ENCODE measurements at places on chromosomes 4 and X.
A peak's percentile ranks its signal among the peaks of the same experiment; 100 is the strongest.

DNA sequence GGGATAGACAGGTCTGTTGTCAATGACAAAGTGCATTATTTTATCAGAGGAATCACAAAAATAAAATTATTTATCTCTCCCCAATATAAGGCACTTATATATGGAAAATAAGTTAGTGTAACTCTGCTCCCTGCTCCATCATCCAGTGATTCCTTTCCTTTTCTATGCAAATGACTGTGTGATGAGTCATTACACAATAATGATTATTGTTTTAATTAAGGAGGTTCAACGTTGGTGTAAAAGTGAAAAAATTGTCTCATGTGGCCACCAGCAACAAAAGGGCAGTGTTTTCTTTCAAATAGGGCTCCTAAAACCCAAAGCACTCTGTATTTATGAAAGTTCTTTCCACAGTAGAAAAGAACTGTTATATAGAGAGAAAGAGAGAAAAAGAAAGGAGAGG lies 16.7 kb downstream of the SLC7A11 start:
- DNase-seq = no peak

DNA sequence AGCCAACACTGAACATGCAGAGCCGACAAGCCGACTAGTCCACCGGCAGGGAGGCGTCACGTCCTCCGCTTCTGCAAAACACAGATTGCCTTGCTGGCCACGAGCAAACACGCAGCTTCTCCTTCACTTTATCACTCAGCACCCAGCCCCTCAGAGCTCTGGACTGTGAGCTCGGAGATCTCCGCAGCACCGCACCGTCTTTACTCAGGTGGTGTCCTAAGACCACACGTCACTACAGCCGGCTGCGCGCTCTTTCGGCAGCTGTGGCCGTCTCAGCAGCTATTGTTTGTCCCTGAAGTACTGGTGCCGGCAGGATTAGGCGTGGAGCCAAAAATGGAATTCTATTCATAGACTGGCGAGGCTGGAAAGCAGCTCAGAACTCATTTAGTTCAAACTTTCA lies 72.0 kb downstream of the FAT1 start:
- no peak for DNase-seq

GRCh38 chr4:80125252-80126177 lies 52.5 kb upstream of the ANTXR2 start:
- peak; percentile 45 for DNase-seq

GRCh38 chrX:13750204-13750603 lies 15.7 kb downstream of the OFD1 start:
- DNase-seq = peak; percentile 28

DNA sequence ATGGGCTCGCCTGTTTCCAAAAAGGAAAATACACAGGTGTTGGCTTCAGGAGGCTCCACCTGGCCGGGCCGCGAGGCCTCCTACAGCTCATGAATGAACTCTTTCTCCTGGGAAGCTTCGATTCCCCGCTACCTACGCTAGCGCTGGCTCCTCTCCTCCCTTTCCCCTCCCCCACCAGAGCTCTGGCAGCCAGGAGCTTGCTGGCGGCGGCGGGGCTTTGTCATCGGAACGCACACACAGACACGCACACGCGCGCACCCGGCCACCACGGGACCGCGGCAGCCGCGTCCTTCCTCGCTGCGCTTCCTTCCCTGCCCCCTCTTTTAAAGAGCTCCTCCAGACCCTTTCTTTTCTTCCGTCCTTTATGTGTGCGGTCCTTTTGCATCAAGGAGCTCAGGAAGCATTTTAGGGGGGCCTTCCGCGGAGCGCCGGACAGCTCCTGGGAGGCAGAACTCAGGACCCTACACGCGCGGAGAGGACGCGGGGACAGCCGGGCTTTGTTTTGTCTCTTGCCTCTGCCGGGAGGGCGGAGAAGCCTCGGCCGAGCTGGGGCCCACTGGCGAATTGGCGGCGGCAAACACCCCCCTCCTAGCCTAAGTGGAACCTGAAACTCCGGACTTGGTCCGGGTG lies 70.2 kb upstream of the BCOR start:
- no peak for DNase-seq

- no peak for DNase-seq
These were observed 115.2 kb downstream of the GABRA2 start for GRCh38 chr4:46274717-46275116.

DNA sequence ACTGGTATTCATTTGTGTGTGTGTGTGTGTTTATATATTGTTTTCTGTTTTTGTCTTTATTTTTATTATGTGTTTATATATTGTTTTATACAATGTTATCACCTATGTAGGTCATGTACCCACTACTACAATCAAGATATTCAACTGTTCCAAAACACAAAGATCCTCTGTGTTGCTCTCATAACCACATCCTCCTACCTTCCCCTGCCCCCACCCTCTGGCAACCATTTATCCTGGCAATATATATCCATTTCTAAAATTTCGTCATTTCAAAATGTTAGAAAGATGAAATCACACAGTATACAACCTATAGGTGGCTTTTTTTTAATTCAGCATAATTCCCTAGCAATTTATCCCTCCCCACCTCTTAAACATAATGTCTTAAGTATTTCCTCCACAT lies 18.8 kb upstream of the RPL34 start:
- peak; percentile 22 for DNase-seq

GRCh38 chrX:110734894-110735541 lies 60.6 kb downstream of the CHRDL1 start:
- peak; percentile 72 for DNase-seq

DNA sequence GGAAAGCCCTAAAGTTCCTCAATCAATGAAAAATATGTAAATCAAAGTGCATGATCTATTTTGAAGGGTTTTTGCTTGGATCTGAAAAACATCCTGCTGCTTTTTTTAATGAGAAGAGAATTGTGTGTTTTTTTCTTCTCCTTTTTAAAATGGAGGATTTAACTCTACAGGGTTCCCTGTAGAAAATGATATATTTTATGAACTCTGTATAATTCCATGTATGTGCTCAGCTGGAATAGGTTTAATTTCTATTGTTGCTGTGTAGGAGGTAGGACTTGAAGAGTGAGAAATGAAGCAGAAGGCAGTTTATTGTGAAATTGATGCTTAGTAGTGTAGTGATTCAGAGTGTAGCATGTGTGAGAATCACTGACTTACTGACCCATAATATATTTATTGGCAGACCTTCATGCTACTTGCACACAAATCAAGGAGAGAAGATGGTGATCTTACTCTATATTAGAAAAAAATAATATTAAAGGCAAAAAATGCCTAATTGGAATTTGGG lies 286.8 kb upstream of the FSTL5 start:
- no peak for DNase-seq

DNA sequence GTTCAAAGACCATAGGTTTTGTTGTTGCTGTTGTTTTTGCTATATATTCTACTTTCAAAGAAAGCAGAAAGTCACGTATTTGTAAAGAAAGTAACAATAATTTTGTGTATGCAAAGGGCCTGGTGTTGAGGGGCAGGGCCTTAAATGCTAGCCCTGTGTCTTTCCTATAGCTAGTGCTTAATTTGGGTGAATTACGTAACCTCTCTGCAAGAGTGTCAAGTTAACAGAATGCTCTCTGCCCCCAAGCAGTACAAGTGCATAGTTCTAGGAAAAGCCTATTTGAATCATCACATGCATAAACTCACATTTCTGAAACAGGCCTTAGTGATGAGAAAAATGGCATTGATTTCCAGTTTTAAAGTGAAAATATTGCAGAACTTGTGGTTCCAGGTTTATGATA lies 663.6 kb downstream of the STIM2 start:
- DNase-seq = no peak

- DNase-seq = no peak
These were observed 70.5 kb upstream of the PRSS48 start for GRCh38 chr4:151206241-151207005.

DNA sequence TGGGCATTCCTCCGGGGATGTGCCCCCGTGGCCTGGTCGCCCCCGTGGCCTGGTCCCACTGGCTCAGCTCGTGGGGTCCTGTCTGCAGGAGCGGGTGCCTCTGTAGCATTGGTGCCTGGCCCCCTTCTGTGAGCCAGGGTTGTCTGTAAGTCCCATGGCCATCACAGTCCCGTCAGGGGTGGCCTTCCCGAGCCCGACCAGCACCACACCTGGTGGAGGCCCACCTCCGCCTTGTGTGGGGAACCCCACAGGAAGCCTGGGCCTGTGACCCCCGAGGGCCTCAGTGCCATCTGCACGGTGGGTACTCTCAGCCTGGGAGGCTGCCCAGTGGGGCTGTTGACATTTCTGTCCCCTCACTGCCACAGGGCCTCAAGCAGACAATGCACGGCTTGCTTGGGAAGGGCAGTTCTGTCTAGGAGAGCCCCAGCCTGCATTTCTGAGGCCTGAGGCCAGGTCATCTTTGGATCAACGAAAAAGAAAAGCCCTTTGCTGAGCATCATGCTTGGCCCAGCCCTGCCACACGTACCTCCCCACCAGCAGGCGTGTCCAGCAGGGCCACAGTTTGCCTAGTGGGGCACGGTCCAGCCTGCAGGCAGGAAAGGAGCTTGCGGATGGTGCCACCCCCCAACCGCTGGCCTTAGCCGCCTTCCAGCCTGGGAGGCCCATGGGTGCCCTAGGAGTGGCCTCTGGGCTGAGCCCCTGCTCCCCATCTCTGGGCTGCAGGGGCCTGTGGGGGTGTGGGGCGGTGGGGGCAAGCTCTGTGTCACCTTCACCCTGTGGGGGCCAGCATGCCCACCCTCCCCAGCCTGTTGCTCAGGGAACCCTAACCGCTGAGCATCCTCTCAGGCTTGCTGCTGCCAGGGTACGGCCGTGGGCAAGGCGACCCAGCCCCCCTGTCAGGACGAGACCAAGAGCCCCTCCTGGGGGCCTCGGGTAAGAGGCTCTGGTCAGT lies 23.2 kb downstream of the NKX1-1 start:
- DNase-seq = no peak

DNA sequence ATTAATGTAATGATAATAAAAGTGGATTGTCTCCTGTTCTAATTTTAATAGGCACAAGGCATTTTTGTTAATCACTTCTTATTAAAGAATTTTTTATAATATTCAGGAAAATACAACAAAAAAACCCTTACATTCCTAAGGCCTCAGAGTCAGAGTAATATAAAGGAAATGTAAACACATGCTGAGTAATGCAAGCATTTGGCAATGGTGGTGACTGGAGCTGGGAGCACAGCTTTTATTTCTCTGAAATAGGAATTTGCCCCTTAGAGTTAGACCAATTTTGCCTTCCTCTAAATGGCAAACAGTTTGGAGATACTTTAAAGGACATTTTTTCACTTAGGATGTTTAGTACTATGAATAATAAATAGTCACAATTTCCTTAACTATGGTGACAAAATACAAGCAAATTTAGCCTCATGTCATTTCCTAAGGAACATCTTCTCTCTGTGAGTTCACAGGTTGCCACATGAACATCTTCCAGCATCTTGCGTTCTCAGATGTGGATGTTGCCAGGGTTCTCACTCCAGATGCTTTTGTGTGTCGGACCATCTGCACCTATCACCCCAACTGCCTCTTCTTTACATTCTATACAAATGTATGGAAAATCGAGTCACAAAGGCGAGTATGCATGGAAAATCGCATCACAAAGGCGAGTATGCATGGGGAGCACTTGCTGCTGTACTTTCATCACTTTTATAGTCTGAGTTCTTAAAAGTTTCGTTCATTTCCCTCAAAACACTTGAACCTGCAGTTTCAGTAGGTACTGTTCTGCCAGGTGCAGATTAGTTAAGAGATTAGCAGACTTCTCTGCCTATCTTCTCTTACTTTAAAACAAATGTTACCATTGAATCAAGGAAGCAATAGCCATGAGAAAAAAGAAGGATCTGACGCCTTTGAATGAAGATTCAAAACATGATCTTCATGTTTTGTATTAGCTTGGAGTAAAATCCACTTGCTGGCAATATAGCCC lies 15.9 kb upstream of the F11 start:
- peak; percentile 46 for DNase-seq

DNA sequence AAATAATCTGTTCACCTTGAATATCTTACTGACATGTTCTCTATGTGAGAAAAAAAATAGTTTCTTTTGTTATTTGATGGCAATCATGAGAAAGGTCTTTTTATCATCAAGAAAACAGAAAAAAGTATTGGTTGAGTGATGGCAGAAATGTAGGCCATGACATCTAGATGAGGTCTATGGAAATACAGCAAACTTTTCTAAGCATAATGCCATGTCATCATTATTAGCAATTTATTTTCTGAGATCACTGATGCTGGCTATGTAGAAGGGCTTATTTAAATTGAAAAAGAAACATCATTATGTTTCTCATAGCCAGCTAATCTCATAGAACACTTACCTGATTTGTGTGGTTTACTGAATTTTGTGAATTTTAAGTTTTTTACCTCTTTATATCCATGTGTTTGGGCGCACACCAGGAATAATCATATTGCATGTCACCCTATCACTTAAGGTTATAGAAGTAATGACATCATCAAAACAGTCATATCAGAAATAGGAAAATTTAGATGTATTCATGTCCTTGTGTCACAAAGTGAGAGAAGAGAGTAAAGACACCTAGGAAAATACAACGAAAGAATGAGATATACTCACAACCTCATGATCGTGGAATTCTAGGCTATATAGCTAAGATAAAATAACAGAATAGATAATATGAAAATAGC lies 22.4 kb downstream of the UGT2A3 start:
- no peak for DNase-seq

GRCh38 chr4:3440979-3441500 lies 728 bp upstream of the HGFAC start:
- peak; percentile 31 for DNase-seq

DNA sequence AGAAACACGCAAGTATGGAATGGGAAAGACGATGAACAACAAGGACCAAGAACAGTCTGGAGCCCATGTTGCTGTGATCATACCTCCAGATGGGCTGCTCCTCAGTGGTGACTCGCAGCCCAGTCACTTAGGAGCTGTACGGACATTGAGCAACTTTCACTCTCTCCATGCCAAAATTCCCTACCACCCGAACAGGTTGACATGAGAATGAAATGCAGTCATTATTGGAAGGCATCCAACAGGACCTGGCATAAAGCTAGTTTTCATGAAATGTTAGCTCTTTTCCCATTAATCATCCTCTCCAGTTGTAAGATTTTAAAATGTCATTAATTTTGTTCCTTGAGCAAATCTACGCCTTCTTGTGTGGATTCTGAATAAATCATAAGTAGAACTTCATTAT lies 82.7 kb upstream of the GPM6B start:
- DNase-seq = peak; percentile 95

DNA sequence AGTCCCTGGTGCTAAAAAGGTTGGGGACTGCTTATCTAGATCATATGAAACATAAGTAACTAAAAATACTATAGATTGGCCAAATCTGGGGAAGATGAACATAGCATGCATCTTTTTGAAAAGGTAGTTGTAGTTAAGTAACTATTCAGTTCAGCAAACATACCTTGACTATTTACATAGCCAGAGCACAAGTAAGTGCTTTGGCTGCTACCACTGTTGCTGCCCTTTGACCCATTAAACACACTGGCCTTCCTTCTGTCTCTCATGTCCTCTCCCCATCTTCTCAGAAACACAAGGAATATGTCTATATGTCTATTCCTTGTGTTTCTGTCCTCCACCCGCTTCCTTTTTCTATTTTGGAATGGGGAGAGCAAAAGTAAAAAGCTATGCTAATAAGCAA lies 87.9 kb upstream of the SPRY1 start:
- DNase-seq = no peak
